ENCODE measurements at places on chromosomes 3 and 15.

DNA sequence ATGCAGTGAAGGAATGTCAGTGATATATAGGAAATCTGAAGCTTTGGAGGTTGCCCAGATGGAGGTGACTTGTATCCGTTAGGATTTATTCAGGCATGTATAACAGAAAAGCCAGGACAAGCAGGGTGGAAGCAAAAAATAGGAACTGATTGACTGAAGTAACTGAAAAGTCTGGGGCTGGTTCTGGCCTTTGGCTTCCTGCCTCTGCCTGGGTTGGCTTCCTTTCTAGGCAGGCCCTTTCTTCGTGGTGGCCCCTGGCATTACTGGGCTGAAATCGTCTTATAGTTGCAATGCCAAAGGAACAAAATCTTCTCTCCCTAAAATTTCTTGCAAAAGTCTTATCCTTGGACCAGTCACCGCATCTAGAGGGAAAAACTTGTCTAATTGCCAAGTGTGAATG, 386.1 kb downstream of the PTPRG start:
- no peak for DNase-seq

DNA sequence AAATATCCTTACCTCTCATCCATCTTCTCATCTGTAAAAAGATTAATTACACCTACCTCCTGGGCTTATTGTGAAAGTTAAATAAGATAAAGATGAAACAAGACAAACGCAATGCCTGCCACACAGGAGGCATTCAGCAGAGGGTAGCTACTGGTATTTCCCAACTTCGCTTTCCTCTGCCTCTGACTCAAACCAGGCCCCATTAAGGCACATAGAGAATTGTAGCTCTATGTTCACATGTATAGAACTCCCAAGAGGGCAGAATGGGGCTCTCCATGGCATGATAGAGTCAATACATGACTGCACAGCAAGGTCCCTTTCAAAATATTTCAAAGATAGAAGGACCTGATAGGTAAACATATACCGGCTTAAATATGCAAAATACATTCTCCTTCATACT, 1.4 kb downstream of the LYSMD2 start:
- no peak for DNase-seq

- peak; percentile 54 for DNase-seq
These were observed 118.7 kb upstream of the SMAD3 start for GRCh38 chr15:66946578-66947164.

DNA sequence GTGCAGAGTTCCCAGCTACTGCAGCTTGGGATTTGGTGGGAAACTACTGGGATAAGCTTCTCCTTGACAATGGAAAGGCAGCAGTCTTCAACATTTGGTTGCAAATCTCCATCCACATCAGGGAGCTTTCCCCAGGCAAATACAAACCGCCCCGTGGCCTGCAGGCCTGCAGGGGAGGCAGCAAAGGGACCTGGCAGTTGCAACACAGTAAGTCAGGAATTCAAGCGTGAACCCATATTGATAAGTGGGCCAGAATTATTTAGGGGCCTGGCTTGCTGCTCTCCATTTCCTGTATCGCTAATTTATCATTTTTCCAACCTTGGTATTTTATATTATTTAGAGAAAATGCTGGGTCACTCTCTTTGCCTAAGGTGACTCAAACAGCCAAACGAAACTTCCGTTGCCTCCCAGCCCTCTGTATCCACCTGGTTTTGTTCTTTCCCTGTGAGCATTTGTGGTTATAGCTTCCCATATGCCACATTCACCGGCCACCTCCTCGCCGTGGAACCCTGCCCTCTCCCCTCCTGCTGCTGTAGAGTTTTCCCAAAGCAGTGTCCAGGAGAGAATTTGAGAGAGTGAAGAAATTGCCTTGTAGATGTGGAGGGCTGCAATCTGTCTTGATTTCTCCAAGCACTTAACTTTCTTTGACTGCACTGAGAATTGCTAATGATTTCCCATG, 34.8 kb downstream of the B3GALNT1 start:
- DNase-seq: no peak

DNA sequence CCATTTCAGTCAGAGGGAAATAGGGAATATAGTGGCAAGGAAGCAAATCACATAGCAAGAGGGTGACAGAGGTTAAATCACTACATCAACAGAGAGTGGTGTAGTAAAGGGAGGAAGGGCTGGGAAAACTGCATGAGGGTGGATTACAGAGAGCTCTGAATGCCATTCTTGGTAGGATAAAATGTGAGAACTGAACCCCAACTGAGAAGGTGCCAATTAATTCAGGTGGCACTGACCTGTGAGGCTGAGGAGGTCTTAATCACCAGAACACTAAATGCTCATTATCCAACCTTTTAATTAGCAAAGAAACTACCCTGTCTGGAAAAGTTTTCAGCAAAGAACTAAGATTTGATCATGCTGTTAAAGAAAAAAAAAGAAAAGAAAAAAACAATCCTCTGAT, 202.7 kb downstream of the LRRN1 start:
- no peak for DNase-seq

All from stimulated activated CD4-positive, alpha-beta T cell treated with anti-CD3 and anti-CD28 coated beads, Interleukin-2, amount 100 ng/mL, for 4 hours (primary cell).